ENCODE measurements at places on chromosomes 5 and 9.

DNA sequence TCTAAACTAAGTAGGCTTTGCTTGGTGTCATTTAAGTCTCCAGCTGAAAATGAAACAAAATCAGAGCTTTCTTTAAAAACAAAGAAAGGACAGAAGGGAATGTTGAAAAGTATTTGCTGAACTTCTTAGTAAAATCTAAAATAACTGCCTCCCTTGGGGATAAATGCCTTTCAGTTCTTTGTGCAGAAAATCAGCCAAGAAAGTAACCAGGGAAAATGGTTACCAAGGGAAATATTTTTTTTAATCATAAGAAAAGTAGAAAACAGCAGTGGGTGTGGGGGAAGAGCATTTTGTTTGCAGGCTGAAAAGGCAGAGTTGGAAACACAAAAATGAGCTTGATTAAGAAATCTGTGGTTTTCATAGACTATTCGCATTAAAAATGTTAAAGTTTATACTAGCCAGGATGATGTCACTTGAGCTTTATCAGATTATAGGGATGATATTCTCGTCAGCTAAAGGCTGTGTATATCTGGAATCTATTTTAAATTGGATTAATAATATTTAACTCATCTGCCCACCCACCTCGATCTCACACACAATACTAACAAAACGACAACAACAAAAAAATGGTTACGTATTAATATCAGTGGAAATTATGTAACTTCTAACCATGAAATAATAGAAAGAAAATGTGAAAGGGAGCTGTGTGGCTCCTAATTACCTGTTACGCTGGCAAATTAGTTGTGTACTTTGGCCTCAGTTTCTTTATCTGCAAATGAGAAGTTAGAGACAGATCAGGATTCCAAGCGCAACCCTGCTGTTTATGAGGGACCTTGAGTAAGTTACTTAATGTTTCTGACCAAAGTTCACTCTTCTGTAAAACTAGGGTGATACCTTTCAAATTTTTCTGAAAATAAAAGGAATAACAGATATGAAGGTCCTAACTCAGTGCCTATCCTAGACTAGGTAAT, at the start of gene ECM2:
Gene ECM2 (minus strand): TSS at position 51 of the 911 bp plus-strand sequence. CDS start 13,124 bp downstream, outside the sequence.
- no peak for DNase-seq

GRCh38 chr9:133131506-133131905, 10.5 kb upstream of the RALGDS start:
- no peak for DNase-seq

DNA sequence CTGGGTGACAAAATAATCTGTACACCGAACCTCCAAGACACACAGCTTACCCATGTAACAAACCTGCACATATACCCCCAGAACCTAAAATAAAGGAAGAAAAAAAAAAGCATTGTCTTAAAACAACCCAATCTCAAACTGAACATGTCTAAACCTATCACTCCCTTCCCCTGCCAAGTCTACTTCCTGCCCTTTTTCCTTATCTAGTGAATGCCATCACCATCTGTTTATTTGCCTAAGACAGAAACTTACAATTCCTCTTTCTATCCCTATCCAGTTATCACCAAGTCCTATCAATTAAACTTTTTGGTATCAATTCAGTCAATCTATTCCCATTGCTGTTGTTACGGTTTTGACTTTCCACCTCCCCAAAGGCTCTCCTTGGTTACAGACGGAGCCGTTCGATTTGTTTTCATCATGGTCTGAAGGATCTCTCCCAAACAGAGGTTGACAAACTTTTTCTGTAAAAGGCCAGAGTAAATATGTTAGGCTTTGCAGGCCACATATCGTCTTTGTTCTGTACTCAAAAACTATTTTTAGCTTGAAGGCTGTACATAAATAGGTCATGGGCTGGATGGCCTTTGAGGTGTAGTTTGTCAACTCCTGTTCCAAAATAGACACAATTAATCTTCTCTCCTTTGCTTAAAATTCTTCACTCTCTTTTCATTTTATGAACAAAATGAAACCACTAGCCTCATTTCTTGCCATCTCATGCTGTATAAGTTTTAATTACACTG, 12.1 kb downstream of the NOL8 start:
- no peak for DNase-seq

DNA sequence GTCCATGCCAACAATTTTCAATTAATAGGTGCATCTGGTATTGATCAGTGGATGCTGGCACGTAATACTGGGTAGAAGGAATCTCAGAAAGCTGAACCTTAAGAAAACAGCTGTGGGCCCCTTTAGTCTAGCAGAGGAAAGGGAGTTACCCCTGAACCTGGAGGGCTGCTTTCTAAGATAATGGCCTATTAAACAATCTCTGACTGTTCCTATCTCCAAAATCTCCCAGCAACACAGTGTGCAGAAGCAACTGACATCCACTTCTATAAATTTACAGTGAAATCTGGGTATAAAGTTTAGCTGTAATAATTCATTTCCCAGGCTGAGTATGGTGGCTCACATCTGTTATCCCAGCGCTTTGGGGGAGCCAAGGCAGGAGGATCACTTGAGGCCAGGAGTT, 198.8 kb downstream of the MAPKAP1 start:
- no peak for DNase-seq

DNA sequence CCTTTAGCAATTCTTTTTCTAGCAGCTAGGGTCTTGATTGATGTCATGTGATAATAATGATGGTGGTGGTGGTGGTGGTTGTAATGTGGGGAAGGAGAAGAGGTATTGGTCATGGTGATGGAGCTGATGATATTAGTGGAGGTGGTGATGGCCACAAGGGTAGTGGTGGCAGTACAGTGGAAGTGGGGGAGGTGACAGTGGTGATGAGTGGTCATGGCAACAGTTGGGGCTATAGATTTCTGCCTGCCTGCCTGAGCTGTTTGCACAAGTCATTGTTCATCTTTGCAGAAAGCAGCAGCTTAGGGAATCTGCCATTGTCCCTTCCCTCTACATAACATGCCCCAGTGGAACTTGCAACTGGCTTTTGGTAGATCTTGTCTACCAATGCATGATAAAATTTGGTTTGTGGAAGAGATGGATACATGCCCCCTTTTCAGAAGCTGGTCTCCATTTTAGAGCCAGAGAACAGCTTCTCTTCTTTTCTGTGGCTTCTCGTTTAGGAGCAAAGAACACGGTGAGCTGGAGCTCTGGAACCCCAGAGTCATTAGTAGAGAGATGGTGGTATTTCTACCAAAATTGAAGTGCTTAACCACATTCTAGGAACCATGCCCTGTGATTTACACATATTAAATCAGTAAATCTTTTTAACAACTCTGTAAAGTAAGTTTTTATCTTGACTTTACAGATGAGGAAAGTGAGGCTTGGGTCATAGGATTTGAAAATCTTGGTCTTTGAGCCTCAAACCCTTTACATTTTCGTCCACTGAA, 100.3 kb downstream of the AOPEP start:
- DNase-seq = no peak

GRCh38 chr5:142482207-142482606, 157.4 kb upstream of the SPRY4 start:
- DNase-seq = no peak

- no peak for DNase-seq
Observed at GRCh38 chr5:81469676-81470075, 75.7 kb upstream of the ACOT12 start.

- no peak for DNase-seq
Observed at GRCh38 chr5:107387526-107388140, 283.1 kb downstream of the EFNA5 start.

GRCh38 chr5:132747616-132748440, 602 bp downstream of the CCNI2 start:
- DNase-seq = peak; percentile 20

DNA sequence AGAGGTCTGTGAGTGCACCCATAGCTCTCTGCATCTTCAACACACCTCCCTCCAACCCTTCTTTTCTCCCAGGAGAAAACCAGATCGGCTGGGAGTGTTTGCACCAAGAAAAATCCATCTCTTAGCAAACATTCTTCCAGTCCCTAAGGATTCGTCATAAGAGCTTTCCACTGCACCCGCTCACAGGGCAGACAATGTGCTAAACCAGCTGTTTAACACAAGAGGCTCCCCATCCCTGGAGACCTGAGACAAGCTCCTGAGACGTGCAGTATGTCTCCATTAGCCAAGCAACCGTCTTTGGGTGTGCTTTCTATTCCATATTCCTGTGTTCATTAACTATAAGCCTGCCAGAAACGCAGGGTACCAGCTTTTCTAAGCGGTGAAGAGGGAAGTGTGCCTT, 93.6 kb upstream of the ZNF462 start:
- no peak for DNase-seq

- no peak for DNase-seq
Observed at GRCh38 chr9:3337515-3338225, 188.1 kb downstream of the RFX3 start.

- no peak for DNase-seq
Observed at GRCh38 chr9:69740872-69741505, 18.8 kb downstream of the PTAR1 start.

GRCh38 chr5:53932351-53932750, 371.9 kb downstream of the NDUFS4 start:
- DNase-seq = no peak

DNA sequence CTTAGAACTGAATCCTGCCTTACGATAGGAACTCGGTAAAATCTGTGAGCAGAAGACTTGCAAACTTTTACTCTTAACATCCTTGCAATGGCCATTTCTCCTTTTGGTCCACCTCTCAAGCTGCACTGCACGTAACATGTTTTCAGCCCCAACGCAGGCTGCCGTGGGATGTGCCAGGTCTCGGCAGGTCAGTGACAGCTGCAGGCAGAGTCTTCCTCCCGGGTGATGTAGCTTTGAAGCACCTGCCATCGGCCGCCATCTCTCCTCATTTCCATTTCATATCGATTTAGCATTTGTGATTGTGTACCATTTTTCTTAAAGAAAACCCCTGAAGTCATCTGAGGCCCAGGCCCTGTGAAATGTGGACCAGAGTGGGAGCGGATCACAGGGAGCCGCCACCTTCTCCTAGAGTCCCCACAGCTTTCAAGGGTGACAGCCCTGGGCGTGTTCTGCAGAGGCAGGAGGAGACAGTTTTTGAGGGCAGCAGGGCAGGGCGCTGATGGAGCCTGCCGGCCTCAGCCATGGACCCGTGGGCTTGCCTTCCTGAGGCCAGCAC, 25.8 kb upstream of the LPCAT1 start:
- DNase-seq = no peak

GRCh38 chr5:107673039-107673367, 2.3 kb upstream of the EFNA5 start:
- DNase-seq = no peak

DNA sequence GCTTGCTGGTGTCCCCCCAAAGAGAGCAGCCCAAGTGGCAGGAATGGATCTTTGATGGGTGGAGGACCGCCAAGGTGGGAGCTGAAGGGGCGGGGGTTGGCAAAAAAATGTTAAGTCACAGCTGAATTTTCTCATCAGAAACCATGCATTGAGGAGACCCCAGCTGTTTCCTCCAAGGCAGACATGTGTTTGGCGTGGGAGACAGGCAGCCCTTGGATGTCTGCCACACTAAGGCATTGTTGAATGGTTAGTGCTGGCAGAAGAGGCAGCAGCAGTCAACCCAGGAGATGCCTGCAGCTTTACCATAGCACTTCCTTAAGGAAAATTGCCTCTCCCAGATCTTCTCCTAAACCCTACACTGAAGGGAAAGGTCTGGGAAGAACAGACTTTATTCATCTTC, 394.9 kb upstream of the CD180 start:
- no peak for DNase-seq

- no peak for DNase-seq
Observed at GRCh38 chr9:3608011-3608410, 82.2 kb upstream of the RFX3 start.

DNA sequence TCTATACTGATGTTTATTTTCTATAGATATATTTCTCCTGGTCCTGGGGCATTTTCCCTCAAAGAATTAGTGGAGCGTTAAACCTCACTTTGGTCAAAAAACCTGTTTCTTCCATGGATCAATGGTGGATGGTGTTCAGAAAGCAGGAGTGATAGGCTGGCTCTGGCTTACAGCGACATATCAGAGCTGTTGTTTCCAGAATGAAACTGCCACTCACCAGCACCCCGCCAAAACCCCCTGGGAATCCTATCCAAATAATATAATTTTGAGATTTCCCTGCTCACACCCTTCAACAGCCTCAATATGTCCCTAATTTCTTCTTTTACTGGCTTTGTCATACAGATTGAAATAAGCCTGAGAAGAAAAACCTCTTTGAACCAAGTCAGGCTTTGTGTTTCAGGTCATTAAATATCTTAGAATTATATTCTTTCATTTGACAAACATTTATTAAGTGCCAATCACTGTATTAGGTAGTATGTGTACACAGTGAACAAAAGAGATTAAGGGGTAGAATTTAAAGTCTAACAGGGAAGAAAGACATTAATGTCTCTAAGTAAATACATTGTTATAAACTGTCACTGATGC, 144.5 kb upstream of the GPR151 start:
- DNase-seq = no peak

DNA sequence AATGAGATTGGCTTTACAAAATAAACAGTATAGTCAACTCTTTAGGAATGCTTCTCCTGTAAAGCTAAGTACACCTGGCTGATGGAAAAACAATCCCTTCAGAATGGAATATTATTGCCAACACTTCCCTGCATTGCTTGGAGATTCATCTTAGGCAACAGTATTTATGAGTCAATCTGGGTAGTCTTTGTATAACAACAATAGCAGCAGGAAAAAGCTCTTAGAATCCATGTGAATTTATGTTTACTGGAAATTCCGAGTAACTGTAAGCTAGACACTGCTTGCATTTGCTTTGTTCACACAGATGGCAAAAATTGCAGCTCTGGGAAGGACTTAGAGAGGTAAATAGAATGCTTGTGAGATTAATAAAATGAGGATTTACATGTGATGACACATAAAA, 101.7 kb upstream of the NTRK2 start:
- no peak for DNase-seq

- DNase-seq = no peak
Observed at GRCh38 chr5:91018200-91018599, 364.9 kb downstream of the ARRDC3 start.

DNA sequence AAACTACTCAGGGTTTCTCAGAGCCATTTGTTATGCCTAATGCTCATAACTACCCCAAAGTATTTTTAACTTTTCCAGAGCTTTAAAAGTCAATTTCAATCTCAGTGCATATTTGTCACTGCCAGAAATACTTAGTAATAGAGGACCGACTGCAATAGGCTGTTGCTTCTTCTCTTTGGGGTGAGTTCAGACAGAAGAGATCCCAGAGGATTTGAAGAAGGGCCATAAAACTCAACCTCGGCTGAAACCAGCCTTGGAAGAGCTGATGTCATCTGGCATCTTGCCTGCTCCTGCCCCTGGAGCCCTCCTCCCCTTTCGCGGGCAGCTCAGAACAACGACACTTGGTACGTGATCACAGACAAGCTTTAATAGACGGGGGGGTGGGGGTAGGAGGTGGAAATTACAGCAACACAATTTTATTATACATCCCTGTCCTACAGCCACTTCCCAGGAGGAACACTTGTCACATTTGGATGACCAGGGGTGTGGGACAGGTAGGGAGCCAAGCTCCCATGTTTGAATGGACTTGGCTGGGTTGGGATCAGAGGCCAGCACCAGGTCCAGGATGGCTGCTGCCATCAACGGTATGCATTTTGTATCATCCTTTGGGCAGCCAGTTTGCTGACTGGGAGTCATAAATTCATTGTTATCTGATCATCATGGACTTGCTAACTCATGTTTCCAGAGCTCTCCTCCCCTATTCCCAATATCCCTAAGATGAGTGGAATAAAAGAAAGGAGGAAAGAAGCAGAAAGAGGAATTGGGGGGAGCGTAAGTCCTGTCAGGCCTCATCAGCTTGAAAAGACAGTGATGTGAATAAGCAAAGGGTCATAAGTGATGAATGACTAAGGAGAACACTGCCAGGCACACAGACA, 186.6 kb upstream of the PANK3 start:
- DNase-seq = no peak

GRCh38 chr9:136787690-136788400, 3.3 kb upstream of the TMEM141 start:
- peak; percentile 45 for DNase-seq

GRCh38 chr5:177455036-177455660, 8.5 kb downstream of the PRR7 start:
- DNase-seq = peak; percentile 89

Data from T follicular helper cell (primary cell).